GM23248 (cell line): ENCODE measurements at places on chromosomes 4 and X.

- DNase-seq, result peak; percentile 5
These were observed 77.7 kb downstream of the FAM13A start for GRCh38 chr4:88979276-88979675.

DNA sequence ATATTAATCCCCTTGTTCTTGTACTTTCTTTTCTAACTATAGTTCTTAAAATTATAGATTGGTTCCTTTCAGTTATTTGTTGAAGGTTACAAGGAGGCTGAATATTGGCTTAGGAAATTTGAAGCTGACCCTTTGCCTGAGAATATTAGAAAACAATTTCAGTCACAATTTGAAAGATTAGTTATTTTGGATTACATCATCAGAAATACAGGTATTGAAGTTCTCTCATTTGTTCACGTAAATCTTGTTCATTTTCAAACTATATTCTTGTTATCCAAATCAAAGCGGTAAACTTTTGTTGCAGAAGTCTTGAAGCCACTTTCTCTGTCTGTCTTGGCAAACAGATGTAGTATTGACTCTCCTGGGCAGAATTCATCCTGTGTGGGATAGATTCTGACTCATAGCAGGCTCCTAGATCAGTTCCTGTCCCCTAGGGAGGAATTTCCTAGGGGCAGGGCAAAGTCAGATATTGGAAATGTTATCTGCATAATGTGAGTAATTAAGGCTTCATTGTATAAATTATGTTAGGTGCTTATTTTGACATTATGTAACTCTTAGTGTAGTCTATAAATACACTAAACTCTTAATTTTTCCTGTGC lies 25.2 kb downstream of the PI4K2B start:
- DNase-seq, result peak; percentile 54

GRCh38 chr4:80115368-80116181 lies 42.5 kb upstream of the ANTXR2 start:
- DNase-seq, result peak; percentile 40

DNA sequence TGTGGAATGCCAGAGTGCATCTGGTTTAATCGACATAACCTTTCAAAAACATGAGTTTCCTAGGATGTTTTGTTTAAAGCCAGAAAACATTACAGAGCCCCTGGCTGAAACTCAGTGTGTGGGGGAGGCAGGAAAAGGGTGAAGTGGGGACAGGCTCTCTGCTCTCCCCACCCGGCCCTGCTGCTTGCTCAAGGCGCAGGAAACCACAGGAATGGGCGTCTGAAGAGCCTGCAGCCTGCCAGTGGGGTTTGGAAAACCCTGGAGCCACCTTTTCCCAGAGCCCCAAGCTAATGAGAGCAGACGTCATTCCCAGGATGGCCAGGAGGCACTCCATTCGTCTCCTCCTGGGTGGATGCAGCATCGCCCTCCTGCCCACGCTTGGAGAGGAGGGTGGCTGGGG lies 240.6 kb downstream of the AFAP1 start:
- DNase-seq, result peak; percentile 93

- peak; percentile 52 for DNase-seq
These were observed 5.5 kb upstream of the TMEM255A start for GRCh38 chrX:120316587-120317283.

GRCh38 chr4:154604696-154605200 lies 7.7 kb downstream of the FGG start:
- DNase-seq, result no peak

- no peak for DNase-seq
These were observed 81.9 kb downstream of the PJA1 start for GRCh38 chrX:69083361-69083760.
